ENCODE measurements at places on chromosomes 16 and 17. TPM values are rescaled to one million over a fixed set of nuclear protein-coding genes. Genes with fewer than 3 reads are reported as not detected.

GRCh38 chr17:7435676-7436555 lies 681 bp downstream of the TMEM102 start:
- peak; percentile 38 for DNase-seq

DNA sequence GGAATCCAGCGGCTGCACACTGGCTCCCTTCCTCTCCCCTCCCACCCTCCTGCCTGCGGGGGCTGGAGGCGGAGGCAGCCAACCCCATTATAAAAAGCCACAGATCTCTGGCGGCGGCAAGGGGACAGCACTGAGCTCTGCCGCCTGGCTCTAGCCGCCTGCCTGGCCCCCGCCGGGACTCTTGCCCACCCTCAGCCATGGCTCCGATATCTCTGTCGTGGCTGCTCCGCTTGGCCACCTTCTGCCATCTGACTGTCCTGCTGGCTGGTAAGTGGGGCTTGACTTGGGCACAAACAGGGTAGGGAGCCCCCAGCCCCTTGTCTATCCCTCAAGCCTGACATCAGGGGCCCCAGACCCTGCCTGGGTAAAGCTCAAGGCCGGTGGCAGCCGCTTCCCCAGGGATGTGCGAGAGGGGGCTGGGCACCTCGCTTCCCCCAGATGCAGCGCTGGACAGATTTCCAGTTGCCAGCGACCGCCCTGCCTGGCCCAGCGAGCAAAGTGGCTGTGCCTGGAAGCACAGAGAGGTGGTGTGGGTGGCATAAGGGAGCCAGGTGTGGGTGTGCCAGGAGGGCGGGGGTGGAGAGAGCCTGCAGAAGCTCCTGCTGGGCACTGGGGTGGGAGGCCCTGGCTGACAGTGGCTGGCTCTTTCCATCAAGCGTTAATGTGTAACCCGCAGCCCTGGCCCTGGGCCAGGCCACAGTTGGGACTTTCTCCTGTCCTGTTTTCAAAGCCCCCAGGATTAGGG lies at the start of gene CX3CL1:
Gene CX3CL1 (plus strand): TSS at position 119 of the 745 bp plus-strand sequence. CDS start 79 bp downstream, at position 198.
- no peak for DNase-seq

DNA sequence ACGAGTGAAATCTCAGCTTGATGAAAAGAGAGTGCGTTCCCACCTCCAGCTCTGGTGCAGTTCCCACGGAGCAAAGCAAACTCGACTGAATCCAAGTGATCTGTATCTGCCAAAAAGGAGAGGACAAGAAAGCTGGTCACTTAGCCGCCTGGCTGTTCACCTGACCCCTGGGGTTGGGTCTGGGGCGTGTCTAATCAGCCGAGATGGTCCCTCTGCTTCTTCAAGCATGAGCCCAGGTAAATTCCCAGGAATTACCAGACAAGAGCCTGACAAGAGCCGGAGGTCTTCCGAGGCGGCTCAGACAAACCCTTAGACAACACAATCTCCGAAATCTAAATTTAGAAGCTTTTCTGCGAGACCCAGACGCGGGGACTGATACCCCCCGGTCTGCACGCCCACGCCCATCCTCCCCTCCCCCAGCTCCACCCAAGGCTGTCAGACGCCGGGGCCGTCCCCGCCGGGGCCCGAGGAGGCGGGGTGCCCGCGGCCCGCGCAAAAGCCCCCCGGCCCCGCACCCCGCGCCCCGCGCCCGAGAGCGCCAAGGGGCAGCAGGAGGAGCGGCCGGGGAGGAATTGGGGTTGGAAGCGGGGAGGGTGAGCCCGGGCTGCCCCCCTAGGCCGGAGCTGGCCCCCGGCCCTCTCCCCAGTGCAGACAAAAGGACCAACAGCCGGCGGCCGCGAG lies 674 bp downstream of the ZNF821 start:
- no peak for DNase-seq

GRCh38 chr17:5291683-5292350 lies 9.7 kb downstream of the RABEP1 start:
- no peak for DNase-seq

Gene TPSD1
- total RNA-seq, result not detected

Gene DOC2B
- 30.6 TPM for total RNA-seq

DNA sequence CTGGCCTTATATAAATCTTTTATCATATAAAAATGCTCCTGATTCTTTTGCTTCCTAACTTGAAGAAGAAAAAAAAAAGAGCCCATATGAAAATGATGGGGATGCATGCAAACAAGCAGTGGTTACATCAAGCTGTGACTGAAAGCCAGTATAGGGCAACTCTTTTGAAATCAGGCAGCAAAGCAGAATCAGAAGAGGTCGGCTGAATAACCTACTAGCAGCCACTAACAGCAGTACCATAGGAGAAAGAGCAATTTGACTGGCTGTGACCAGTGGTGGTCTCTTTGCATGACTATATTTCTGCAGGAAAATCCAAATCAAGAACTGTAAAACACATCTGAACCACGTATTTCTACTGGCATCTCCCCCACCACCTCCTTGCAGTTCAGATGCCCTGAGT lies 161.9 kb upstream of the C17orf78 start:
- no peak for DNase-seq

Gene AOC3
- 1.4 TPM for total RNA-seq

Gene STAC2
- not detected for total RNA-seq

GRCh38 chr16:78638371-78638770 lies 538.9 kb downstream of the WWOX start:
- DNase-seq, result no peak

GRCh38 chr16:81123092-81123852 lies 27.1 kb upstream of the GCSH start:
- DNase-seq, result no peak

Gene CMTM2
- not detected for total RNA-seq

GRCh38 chr16:11333010-11333409 lies 12.2 kb upstream of the RMI2 start:
- DNase-seq, result no peak

Gene IRX6
- total RNA-seq, result not detected

DNA sequence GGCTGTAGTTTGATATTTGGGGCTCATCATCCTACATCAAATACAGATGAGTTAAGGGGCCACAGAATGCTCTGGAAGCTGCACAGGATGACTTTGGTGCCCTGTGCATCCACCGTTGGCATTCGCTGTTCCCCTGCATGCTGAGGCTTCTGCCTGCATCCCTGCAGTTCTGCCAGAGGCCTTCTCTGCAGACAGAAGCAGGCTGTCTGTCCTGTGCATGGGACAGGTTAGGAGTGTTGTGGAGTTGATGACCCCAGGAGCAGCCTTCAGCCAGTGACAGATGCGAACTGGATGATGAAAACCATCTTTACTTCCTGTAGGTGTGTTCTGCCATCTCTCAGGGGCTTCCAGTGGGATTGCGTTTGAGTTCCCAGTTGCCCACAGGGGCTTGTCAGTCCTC lies 13.6 kb upstream of the TNS4 start:
- no peak for DNase-seq

Gene RASD1
- total RNA-seq, result 0.63 TPM

DNA sequence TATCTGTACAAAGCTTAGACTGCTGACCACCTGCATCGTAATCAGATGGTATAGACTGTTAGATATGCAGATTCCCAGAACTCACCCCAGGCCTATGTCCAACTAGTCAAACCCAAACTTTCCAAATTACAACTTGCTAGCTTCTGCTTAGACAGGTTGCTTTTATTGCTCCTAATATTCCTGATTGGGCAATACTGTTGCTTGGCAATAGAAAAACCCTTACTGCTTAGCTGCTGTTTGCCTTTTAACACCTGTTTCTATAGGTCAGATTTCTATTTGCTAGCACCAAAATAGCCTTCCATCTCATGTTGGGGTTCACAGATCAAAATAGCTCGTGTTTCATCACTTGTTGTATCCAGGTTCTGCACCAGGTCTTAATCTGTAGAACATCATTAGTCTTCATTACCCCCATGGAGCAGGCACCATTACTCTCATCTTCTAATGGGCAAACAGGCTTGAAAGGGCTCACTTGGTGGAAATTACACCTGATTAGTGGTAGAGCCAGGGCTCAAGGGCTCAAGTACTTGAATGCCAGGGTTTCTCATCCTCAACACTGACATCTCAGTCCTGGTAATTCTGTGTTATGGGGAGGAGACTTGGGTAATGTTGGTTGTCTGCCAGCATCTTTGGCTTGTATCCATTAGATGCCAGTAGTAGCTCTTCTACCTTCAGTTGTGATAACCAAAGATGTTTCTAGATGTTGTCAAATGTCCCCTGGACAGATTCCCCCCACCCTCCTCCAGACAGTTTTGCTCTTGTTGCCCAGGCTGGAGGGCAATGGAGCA lies 2.7 kb downstream of the ZP2 start:
- DNase-seq, result no peak

DNA sequence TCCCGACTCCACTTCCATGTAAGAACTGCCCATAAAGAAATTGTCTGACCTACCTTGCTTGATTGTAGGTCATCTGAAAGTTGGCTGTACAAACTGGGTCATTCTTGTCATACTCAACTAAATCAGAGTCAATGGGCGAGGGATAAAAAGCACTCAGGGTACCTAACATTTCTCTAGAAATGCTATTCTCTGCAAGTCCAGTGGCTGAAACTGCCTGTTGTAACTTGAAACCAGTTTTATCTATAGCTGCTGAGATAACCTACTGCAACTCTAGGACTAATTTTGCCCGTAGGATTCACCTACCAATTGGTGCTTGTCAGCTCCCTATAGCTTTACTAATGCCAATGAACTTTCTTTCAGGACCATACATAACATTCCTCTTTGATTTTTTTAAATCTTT lies 100.1 kb upstream of the GRIN2A start:
- no peak for DNase-seq

- no peak for DNase-seq
Observed at GRCh38 chr17:27586203-27586721, 44.7 kb upstream of the LGALS9 start.

Gene CLEC10A
- total RNA-seq, result not detected

DNA sequence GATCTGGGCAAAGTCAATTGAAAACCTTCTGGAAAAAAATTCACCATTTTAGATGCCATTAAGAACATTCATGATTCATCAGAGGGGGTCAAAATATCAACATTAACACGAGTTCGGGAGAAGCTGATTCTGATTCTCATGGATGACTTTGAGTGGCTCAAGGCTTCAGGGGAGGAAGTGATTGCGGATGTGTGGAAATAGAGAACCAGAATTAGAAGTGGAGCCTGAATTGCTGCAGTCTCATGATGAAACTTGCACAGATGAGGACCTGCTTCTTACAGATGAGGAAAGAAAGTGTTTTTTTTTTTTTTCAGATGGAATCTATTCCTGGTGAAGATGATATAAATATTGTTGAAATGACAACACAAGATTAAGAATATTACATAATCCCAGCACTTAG lies 12.9 kb downstream of the ITGAX start:
- DNase-seq, result no peak

DNA sequence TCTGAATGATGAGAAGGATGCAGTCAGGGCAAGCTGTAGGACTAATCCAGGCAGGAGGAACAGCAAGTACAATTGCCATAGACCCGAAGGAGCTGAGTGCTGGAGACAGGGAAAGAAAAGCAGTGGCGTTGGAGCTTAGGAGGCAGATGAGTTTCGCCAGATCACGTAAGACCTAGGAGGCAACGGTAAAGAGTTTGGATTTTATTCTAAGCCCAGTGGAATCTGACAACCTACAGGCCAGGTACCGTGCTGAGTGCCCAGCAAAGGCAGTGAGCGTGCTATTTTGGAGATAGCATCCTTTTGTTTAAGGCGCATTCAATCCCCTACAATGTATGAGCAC lies 1.2 kb downstream of the USP43 start:
- DNase-seq, result no peak

DNA sequence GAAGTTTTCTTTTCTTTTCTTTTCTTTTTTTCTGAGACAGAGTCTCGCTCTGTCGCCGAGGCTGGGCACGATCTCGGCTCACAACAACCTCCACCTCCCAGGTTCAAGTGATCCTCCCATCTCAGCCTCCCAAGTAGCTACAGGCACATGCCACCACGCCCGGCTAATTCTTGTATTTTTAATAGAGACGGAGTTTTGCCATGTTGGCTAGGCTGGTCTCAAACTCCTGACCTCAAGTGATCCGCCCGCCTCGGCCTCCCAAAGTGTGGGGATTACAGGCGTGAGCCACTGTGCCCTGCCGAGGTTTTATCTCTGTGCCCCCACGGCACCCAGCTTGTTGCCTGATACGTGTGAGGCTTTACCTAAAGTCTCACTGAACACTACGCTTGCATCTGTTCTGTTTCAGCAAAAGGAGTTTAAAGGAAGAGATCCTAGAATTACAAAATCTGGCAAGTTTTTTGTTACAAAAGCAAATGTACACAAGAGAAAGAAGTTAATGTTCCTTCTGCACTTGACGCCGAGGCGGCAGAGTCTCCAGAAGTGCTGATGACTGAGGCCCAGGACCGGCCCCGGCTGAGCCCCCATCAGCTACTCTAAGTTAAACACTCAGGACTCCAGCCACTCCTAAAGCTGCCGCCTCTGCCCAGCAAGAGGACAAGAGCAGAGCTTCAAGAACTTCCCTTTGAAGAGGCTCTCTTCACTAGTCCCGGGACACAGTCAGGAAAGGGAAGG lies 9.2 kb downstream of the ABCA3 start:
- DNase-seq, result no peak

Gene TBX4
- total RNA-seq, result 0.20 TPM

GRCh38 chr16:66231452-66232160 lies 134.9 kb upstream of the CDH5 start:
- no peak for DNase-seq

DNA sequence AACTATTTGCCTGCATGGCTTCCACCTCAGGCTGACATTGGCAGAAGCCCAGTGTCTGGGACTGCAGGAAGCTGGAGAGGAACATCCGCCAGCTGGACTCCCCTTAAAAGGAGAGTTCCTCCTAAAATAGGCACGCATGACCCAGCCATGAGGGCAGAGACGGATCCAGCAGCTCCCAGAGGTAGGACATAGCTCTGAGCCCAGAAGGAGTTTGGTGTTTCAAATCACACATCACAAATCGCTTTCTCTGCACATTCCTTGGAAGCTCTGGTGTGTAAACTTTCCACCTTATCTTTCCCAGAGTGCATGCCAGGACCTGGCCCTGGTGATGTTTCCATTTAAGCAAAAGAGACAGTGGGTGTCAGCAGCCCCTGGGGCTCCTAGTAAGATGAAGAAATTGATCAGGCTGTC lies 231.1 kb upstream of the CDH5 start:
- no peak for DNase-seq

Gene CEP112
- 6.5 TPM for total RNA-seq

GRCh38 chr16:27080895-27081294 lies 14.2 kb downstream of the C16orf82 start:
- peak; percentile 3 for DNase-seq

GRCh38 chr17:45394913-45395568 lies 37.6 kb downstream of the ARHGAP27 start:
- DNase-seq, result peak; percentile 69

Gene CCDC78
- total RNA-seq, result 4.1 TPM

- no peak for DNase-seq
Observed at GRCh38 chr17:82938486-82938872, 98.7 kb upstream of the ZNF750 start.
